ENCODE measurements at places on chromosomes 11 and 22.

DNA sequence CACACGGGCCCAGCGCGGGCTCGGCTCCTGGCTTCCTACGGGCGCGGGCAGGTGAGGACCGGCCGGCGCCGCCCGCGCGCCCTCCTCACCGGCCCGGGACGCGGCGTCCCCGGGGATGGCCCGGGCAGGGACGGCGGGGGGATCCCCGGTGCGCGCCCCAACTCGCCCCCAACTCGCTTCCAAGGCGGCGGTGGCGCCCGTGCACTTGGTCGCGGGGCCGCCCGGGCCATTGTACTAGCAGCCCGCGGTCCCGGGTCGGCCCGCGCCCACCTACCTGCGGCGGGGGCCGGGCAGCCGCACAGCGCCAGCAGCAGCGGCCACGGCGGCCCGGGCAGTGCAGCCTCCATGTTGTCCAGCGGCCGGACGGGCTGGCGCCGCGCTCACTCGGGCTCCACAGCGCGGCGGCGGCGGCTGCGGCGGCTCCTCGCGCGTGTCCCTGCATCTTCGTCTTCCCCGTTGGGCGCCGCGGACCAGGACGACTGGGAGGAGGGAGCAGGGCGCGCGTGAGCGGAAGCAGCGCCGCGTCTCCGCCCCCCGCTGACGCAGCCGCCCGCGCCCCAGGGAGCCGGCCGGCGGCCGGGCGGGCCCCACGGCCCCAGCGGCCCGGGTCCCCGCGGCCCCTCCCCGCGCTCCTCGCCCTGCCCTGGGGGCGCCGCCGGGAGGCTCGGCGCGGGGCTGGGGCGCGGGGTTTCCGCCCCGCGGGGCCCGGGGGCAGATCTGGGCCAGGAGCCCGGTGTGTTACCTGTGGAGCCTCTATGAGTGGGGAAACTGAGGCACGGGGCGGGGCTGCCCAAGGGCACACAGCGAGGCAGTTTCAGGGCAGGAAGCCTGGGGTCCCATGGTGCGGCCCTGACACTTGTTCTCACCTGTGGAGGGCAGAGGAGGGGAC is 159.3 kb upstream of the GRK3 start:
- DNase-seq, result no peak

GRCh38 chr11:107689317-107690202 is 22.3 kb downstream of the SLN start:
- no peak for DNase-seq

GRCh38 chr22:43262990-43263644 is 76.2 kb upstream of the TTLL12 start:
- no peak for DNase-seq

DNA sequence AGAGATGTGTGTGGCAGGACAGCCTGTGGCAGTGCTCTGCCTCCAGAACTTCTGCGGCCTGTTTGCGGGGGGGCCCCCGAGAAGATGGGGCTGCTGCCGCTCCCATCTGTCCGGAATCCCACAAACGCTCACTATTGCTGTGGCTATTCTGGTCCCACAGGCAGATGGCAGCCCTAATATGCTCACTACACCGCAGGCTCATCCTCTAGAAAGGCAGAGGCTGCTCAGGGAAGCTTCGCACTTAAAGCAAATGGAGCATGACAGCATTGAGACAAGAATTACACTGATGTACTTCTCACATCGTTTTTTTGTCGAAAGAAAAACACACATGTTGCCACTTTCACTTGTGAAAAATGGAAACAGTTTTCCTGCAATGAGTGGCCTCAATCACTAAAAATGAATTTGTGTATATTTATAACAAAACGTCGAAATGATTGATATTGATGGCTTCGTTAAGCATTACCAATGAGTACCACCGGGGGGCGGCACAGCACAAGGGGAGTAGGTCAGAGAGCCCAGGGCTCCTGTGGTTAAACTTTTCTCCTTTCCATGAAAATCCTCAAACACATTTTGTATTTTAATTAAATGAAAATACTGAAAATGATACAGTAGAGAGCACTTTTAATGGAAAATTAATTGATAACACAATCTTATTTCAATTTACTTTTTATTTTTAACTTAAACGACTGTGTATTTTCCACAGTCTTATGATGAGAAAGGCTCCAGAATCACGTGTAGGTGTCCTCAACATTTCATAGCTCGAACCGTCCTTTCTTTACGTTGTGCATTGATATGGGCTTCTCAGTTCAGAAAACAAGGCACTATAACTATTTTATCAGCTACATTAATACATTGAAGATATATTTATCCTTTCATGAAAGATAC is 69.1 kb downstream of the CTTN start:
- DNase-seq, result peak; percentile 20

DNA sequence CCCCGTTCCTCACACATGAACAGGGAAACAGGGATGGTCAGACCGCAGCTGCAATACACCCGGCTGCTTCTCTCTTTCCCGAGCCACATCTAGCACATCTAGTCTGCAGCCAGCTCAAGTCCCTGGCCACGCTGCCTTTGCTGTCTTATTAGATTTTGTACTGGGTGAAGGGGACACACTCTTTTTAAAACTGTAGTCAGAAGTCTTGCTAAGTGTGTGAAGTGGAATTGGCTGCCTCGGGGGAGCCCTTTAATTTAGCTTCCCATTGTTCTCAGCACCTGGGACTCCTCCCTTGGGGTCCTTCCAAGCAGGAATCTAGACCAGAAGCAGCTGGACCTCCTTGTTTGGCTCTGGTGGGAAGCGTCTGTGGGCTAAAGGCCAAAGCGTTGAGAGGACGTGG is 420.0 kb downstream of the CTTN start:
- no peak for DNase-seq

GRCh38 chr11:117010808-117011540 is 87.3 kb downstream of the SIK3 start:
- peak; percentile 51 for DNase-seq

- no peak for DNase-seq
Observed at GRCh38 chr22:25903294-25903693, 161.3 kb downstream of the MYO18B start.

GRCh38 chr11:3662856-3663255 is 8.3 kb downstream of the CHRNA10 start:
- DNase-seq, result no peak

GRCh38 chr11:73498343-73498742 is 99.6 kb downstream of the FAM168A start:
- no peak for DNase-seq

- no peak for DNase-seq
Observed at GRCh38 chr11:110736171-110736553, 23.9 kb upstream of the ARHGAP20 start.

GRCh38 chr11:76601272-76601671 is 69.3 kb downstream of the LRRC32 start:
- DNase-seq, result no peak

- no peak for DNase-seq
Observed at GRCh38 chr11:3873712-3874349, 18.4 kb downstream of the STIM1 start.

DNA sequence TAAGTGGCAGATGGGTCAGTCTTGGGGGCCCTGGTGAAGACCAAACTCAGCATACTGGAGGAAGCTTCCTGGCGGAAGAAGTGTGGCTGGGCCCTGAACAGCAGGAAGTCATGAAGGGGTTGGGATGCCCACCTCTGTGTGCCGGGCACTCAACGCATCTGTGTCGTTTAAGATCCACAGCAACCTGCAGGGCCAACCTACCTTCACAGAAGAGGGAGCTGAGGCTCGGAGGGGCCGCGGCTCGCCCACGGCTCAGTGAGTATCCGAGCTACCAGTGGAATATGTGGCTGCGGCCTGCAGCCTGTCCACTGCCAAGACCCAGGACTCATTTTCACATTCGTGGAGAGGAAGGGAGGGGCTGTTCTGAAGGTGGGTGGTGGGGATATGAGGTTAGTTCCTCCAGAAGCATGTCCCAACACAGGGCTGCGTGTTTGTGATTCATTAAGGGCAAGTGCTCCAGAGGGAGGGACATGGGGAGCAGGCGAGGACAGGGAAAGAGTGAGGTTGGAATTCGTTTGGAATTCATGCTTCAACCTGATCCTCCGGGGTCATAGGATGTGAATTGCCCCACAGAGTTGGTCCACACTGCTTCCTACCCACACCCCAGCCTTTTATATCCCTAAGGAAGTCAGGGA is 99.6 kb downstream of the MPPED1 start:
- DNase-seq, result no peak

DNA sequence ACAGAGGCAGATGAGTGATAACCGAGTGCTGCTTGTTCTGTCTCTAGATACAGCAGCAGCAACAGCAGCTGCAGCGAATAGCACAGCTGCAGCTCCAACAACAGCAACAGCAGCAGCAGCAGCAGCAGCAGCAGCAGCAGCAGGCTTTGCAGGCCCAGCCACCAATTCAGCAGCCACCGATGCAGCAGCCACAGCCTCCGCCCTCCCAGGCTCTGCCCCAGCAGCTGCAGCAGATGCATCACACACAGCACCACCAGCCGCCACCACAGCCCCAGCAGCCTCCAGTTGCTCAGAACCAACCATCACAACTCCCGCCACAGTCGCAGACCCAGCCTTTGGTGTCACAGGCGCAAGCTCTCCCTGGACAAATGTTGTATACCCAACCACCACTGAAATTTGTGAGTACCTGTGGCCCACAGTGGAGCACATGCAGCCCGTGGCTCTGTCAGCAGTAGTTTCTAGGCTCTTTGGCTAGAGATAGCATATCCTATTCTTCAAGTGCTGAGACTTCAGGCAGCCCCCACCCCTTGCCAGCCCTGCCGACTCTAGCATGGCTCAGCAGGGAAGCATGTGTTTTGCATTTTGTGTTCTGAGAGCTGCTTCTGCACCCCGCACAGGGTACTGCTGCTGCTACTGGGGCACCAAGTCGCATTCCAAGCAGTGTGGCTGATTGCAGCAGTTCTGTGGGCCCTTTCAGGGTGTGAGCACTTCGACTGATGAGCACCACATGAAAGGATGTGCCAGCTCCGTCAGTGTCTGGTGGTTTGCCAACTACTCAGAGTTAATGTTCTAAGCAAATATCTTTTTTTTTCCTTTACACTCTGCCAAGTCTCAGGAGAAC is 59.2 kb downstream of the MED15 start:
- peak; percentile 72 for DNase-seq

- no peak for DNase-seq
Observed at GRCh38 chr11:63829823-63830489, 9.0 kb upstream of the MARK2 start.

- DNase-seq, result peak; percentile 23
Observed at GRCh38 chr11:16356057-16356760, at the start of gene SOX6. SOX6 (minus strand) TSS chr11:16356546; CDS start chr11:16341248, 15,298 bp downstream.

GRCh38 chr11:119894916-119895315 is 165.9 kb upstream of the NECTIN1 start:
- DNase-seq, result no peak

GRCh38 chr22:49103314-49104059 is 724.2 kb downstream of the BRD1 start:
- DNase-seq, result no peak

GRCh38 chr11:35327829-35328228 is 91.5 kb downstream of the SLC1A2 start:
- DNase-seq, result no peak

DNA sequence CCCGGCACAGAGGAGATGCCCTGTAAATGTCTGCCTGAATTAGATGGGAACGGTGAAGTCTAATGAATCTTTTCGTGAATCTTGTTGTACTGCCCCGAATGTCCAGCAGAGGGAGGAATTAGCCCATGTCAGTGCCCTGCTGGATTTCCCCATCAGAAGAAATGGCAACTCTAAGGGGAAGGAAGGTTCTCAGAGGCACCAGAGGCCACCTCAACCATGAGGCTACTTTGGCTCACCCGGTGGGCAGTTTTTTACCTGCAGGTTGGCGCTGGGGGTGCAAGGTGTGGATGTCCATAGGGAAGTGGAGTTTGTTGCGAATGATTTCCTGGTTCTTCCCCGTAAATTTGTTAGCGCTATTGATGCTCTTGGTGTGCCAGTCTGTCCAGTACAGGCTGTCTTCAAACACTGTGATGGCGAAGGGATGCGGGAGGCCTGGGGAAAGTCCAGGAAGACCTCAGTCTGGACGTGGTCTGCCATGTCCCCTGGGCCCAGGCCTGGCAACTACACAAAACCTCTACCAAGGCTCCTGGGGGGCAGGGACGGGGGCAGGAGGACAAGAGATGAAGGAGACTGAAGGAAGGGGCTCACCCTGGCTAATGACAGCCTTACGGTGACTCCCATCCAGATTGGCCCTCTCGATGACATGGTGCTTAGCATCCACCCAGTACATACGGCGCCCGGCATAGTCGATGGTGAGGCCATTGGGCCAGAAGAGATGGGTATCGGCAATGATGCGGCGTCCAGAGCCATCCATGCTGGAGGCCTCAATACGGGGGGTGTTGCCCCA is 28.5 kb downstream of the LRP4 start:
- DNase-seq, result peak; percentile 35

- no peak for DNase-seq
Observed at GRCh38 chr11:77020734-77021133, 13.5 kb upstream of the B3GNT6 start.

DNA sequence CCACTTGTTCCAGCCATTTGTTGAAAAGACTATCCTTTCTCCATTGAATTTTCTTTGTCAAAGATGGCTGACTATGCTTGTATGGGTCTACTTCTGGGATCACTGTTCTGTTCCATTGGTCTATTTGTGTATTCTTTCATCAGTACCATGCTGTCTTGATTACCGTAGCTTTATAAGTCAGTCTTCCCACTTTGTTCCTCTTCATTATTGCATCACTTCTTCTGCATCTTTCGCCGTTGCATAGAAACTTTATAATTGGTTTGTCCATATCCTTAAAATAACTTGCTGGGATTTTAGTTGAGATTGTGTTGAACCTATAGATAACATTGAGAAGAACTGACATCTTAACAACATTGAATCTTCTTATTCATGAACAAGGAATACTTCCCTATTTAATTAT is 598.8 kb downstream of the TBC1D22A start:
- no peak for DNase-seq

DNA sequence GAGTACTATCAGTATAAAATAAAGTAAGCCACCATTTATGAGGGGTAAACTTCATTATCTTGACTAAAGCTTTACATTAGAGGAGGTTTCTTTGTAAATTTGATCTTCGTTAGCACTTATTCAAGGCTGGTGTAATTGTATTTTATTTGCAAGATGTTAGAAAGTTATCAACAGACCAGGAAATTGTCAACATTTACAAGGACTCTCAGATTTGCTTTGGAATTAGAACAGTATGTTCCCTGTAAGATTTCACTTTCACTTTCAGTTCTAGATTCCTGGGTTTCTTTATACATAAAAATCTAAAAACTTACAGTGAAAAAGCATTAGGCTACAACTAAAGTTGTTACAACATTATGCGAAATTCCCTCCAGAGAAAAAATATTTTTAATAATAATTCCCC is 4.6 kb upstream of the BIRC3 start:
- DNase-seq, result no peak

GRCh38 chr11:596374-596773 is 19.4 kb downstream of the IRF7 start:
- DNase-seq, result no peak

GRCh38 chr11:16326679-16327297 is 29.6 kb downstream of the SOX6 start:
- DNase-seq, result peak; percentile 66
